Activated T-helper 1 cell treated with Interleukin-2 at 50 U/mL for 16 hours (primary cell): ENCODE measurements at places on chromosomes 5 and 9.

DNA sequence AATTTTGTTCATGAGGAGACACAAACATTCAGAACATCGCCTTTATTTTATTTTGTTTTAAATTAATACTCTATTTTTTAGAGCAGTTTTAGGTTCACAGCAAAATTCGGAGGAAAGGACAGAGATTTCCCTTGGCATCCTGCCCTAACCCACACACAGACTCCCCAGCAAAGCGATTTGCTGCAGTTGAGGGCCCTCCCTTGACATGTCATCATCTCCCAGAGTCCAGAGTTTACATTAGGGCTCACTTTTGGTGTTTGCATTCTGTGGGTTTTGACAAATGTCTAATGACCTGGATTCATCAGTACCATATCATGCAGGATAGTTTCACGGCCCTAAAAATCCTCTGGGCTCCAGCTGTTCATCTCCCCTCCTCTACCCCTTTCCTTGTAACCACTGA, 33.6 kb upstream of the COL5A1 start:
- no peak for DNase-seq

GRCh38 chr5:101943784-101944183, 352.3 kb downstream of the SLCO4C1 start:
- DNase-seq: no peak

DNA sequence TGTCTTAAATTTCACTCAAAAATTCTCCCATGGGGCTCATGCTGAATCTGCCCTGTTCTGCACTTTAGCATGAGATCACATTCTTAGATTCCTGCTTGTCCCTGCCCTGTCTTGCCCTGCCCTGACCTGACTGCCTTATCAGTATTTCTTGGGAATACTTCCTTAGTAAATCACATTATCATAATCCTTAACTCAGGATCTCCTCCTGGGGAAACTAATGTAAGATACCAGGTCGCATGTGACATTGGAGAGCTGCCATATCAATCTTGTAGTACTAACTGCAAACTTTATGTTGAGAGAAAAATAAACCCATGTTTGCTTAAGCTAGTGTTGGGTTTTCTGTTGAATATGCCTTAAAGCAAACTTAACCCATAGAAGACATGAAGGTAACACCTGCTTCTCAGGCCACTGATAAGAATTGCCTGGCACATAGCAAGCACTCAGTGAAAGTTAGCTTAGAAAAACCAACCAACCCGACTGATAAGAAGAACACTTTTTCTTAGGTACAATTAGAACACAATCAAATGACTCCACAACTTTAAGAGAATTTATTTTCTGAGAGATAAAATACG, 53.3 kb downstream of the IL33 start:
- DNase-seq: no peak

DNA sequence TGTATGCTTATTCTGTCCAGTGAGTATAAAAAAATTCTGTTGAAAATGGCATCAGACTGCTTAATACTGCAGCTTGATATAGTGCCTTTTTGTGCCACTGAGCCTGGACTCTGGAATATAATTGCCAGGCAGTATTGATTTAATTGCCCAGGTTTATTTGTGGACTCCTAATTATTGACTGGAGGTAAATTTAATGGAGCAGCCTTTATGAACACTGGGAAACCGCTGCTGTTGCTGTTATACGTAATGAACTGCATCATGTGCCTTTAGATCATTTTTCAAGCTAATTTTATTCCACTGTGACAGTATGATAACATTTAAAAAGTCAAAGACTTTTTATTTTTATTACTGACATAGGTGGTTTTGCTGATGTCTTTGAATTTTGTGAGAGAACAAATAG, 90.2 kb upstream of the SH3GL2 start:
- no peak for DNase-seq

DNA sequence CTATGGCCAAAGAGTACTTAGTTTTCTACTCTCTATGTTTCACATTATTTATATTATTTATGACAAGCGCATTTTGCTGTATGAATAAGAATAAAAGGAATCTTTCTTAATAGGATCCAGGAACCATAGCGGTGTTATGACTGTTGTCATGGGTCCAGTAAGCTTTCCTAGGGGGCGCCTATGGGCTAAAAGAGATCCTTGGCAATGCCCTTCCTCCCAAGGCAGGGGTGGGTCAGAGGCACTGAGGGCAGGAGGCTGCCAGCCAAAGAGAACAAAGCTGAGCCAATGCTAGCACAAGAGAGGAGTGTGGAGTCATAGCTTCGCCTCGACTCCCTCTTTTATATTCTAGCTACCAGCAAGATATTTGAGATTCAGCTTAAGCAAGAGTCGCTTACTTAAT, 98.4 kb upstream of the GNAQ start:
- DNase-seq: no peak

DNA sequence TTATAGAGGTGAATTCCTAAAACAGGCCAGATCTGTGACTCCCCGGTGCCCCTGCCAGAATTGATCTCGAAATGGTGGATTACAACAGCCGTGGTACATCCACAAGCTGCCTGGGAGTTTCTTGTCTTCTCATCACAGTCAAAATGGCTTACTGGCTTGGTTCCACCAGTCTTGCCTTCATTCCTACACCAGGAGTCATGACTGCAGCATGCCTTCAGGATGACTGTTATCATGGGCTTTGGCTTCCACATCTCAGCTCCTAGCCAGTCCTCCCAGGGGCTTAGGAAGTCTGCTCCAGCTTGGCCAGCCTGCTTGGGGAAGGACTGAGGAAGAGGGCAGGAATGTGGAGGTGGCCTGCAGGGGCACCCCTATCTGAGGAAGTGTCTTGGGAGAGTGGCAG, 132.9 kb upstream of the NR3C1 start:
- no peak for DNase-seq
